ENCODE measurements at places on chromosomes 1 and 21.
A peak's percentile ranks its signal among the peaks of the same experiment; 100 is the strongest.

DNA sequence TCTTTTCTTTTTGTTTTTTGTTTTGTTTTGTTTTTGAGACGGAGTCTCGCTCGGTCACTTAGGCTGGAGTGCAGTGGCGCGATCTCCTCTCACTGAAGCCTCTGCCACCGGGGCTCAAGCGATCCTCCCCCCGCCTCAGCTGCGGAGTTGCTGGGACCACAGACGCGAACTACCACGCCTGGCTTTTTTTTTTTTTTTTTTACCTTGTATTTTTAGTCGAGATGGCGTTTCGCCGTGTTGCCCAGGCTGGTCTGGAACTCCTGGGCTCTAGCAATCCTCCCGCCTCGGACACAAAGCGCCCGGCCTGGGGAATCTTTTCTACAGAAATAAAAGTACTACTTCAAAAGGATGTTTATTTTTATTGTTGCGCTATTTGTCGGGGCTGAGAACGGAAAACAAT, 1.1 kb upstream of the SETDB1 start:
- DNase-seq = no peak

GRCh38 chr1:183033205-183033604, 10.0 kb downstream of the LAMC1 start:
- peak; percentile 56 for DNase-seq

- DNase-seq = no peak
These were observed 24.4 kb downstream of the GNPAT start for GRCh38 chr1:231265379-231265778.

DNA sequence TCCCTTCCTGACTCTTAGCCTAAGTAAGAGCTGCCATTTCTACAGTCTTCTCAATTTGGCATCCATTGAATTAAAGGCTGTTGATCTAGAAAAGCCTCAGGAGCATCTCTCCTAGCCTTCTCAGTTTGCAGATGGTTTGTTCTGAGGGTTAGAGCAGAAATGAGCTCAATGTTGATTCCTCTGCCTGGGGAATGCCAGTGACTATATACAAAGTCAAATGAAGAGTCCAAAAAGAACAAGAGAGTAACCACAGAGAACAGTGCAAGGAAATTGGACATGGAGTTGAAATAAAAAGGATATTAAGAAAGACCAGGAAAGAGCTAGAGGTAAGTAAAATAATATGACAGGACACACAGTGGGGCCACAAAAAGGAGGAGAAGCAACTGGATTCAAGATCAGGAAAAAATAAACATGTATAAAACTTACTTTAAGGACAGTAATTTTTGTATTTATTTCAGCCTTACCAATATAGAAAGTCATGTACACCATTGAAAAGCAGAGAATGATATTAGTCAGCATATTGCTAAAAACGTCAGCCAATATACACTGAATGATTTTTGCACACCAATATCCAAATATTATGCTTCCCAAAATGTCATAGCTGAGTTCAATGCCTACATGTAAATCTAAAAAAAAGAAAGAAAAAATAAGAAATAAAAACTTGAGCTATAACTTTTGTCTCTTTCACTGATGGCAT, 21.3 kb downstream of the SLC9C2 start:
- no peak for DNase-seq

DNA sequence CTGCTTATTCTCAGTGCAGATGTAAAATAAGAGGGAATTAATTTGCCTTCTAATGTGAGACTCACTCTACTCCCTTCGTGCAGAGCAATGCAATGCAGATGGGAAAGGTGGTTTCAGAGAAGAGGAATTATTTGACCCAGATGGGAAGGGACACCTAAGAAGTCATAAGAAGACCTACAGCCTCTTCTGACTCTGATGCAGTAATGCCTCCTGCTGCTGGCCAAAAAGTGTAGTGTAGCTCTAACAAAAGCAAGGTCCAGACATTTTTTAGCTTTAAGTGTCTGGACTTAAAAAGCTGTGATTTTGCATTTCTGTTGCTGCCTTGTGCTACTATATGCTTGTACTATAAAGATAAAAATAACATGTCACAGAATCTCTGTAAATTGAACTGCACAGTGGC, 501.4 kb downstream of the TTLL7 start:
- DNase-seq = no peak

DNA sequence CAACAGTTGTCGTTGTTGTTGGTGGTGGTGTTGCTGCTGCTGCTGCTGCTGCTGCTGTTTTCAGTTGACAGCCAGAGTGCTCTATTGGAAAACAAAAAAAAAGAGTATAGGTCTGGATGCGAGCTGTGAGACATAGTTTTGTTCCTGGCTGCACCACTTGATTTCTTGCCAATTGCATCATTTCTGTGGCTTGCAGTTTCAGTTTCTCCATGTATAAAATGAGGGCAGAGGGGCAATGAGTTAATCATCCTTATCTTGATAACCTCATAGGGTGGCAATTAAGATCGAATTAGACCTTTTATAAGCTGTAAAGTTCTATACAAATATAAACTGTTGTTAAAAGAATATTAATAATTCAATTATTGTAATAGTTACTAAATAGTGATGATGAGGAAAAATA, 156.7 kb downstream of the DMRTA2 start:
- DNase-seq = peak; percentile 15

- no peak for DNase-seq
These were observed 41.9 kb downstream of the TRIM11 start for GRCh38 chr1:228364706-228365213.

GRCh38 chr21:17688912-17689874, 76.5 kb upstream of the BTG3 start:
- peak; percentile 24 for DNase-seq

- DNase-seq = peak; percentile 21
These were observed 178.6 kb downstream of the RRAGC start for GRCh38 chr1:38680801-38681510.

DNA sequence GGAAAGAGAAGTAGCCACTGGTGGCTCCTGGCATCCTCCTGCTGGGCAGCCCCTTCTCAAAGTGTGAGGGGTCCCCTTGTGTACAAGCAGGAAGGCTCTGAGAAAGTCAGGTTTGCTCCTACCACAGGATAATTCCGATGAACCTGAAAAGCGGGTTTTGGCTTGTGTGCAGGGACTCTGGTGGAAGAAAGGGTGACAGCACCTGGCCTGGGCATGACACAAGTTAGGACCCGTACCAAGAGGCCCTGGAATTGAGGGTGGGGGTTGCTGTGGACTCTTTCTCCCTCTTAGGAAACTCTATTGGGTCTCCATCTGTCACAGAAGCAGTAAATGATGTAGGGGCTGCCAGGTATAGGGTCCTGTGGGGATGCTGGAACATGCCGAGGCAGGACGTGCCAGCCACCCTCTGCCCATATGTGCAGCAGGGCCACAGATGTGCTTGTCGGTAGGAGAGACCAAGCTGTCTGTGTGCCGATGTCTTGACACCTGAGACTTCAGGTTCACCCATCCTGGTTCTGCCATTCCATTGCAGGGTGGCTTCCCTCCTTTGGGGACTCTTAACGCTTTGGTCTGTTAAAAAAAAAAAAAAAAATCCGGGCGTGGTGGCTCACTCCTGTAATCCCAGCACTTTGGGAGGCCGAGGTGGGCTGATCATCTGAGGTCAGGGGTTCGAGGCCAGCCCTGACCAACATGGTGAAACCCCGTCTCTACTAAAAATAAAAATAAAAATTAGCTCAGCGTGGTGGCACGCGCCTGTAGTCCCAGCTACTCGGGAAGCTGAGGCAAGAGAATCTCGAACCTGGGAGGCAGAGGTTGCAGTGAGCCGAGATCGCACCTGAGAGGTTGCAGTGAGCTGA, 9.8 kb downstream of the C1orf35 start:
- DNase-seq = peak; percentile 4

DNA sequence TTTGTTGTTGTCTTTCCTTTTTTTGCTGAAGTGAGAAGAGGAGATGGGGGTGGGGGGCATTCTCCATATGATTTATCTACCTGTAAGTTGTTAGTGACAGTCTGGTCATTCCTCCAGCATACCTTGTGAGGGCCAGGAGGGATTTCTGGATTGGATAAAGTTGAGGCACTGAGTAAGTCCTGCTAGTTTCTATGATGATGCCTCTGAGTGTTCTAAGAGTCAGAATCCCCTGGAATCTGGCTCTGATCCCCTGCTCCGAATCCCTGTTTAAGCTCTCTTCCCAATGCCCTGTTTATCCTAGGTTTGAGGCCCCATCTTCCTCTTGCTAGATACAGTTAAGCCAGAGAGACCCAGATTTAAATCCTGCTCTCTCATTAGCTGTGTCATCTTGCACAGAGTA, 83.2 kb upstream of the HOOK1 start:
- no peak for DNase-seq
